Melanocyte of skin (primary cell): ENCODE measurements at places on chromosomes 2 and 18. TPM values are rescaled to one million over a fixed set of nuclear protein-coding genes. Genes with fewer than 3 reads are reported as not detected.

The UGP2 gene
- total RNA-seq, result 52.3 and 64.6 TPM in 2 replicates

The REG1B gene
- total RNA-seq, result not detected in 2 replicates

The FOSL2 gene
- 20.7 and 22.3 TPM in 2 replicates for total RNA-seq

The CCDC148 gene
- 0.69 and 0.73 TPM in 2 replicates for total RNA-seq

The EFR3B gene
- 24.0 and 42.1 TPM in 2 replicates for total RNA-seq

The MYO5B gene
- total RNA-seq, result 0.69 TPM in 1 of 2 replicates, not detected in the other

The DSG4 gene
- not detected in 2 replicates for total RNA-seq

The PRLH gene
- total RNA-seq, result not detected in 2 replicates

The WNT10A gene
- 0.34 TPM in 1 of 2 replicates, not detected in the other for total RNA-seq

The DNAH7 gene
- 0.34 and 0.73 TPM in 2 replicates for total RNA-seq

The ST8SIA5 gene
- total RNA-seq, result 0.15 and 0.33 TPM in 2 replicates

The PKP4 gene
- total RNA-seq, result 49.8 and 49.9 TPM in 2 replicates

The AQP12B gene
- not detected in 2 replicates for total RNA-seq

The NEDD4L gene
- 263 and 282 TPM in 2 replicates for total RNA-seq

The EVA1A gene
- total RNA-seq, result 64.7 and 110 TPM in 2 replicates

The UGT1A10 gene
- total RNA-seq, result not detected in 2 replicates

The PLEKHM3 gene
- total RNA-seq, result 16.0 and 19.6 TPM in 2 replicates

The ARHGEF4 gene
- total RNA-seq, result 3.6 and 3.8 TPM in 2 replicates
